ENCODE measurements at places on chromosomes 1 and 21. TPM values are rescaled to one million over a fixed set of nuclear protein-coding genes. Genes with fewer than 3 reads are reported as not detected.

Gene KCND3
- total RNA-seq = 0.13 TPM

Gene OR2M3
- not detected for total RNA-seq

Gene LRRC71
- total RNA-seq = 0.13 TPM

Gene SF3B4
- total RNA-seq = 12.5 TPM

Gene GNAI3
- total RNA-seq = 14.9 TPM

Gene EXTL1
- not detected for total RNA-seq

Gene BACE2
- 425 TPM for total RNA-seq

Gene ZP4
- not detected for total RNA-seq

Gene ERICH3
- not detected for total RNA-seq

Gene BTBD19
- total RNA-seq = 3.3 TPM

Gene RHOU
- 18.9 TPM for total RNA-seq

Gene TTC34
- under 0.01 TPM for total RNA-seq
